ENCODE measurements at places on chromosomes 7 and 10.

GRCh38 chr7:133050200-133050995 lies 31.5 kb downstream of the CHCHD3 start:
- DNase-seq: no peak

DNA sequence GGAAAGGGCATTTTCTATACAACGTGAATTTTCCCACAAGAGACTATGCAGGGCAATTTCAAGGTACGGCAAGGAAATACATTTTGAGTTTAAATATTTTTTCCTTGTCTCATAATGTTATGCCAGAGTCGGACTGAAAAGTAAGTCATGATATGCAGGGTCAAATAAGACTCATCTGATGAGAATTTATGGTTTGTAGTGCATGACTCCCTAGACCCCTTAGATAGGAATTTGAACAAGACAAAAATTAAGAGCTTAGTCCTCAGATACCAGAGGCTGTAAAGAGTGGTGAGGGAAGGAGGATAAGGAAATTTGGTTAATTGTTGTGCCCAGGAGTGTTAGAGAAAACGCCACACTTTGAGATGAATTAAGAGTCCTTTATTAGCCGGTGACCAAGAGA lies 616.6 kb downstream of the XPNPEP1 start:
- DNase-seq: no peak

- no peak for DNase-seq
These were observed 85.2 kb downstream of the SORBS1 start for GRCh38 chr10:95475827-95476468.

- no peak for DNase-seq
These were observed 26.2 kb upstream of the FRMD4A start for GRCh38 chr10:14356921-14357320.

DNA sequence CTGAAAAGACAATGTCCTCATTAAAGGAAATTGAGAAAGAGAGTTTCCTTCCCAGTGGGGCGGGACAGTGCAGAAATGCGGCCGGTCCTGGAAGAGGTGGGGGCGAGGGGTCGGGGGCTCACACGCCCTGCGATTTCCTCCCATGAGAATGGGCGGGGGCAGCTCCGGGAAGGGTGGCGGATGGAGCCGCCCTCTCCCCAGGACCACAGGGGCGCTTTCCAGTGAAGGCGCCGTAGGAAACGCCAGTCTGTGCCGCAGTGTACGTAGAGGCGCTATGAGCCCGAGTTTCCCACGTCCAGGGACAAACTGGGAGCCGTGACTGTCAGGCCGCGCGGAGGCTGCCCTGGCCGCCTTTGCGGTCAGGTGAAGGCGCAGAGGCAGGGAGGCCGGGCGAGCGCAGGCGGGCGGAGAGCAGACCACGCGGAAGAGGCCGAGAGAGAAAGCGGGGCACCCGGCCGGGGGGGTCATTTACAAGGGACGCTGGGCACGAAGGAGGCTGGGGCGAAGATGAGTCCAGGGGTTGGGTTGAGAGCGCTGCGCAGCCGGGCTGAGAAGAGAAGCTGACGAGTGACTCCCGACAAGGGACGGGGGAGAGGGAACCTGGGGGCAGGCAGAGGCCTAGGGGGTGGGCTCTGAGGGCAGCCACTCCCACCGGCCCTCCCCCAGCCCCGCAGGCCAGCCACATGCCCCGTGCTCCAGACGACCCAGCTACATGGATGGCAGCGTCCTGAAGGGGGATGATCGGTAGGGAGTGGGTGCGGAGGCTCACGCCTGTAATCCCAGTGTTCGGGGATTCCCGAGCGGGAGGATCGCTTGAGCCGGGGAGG lies 45.0 kb downstream of the ALOX5 start:
- DNase-seq: no peak

DNA sequence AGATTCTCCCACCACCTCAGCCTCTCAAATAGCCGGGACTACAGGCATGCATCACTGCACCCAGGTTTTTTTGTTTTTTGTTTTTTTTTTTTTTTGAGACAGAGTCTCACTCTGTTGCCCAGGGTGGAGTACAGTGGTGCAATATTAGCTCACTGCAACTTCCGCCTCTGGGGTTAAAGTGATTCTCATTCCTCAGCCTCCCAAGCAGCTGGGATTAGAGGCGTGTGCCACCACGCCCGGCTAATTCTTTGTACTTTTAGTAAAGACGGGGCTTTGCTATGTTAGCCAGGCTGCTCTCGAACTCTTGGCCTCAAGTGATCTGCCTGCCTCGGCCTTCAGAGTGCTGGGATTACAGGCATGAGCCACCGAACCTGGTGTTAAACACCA lies 107.5 kb upstream of the KIF5B start:
- DNase-seq: no peak

- no peak for DNase-seq
These were observed 40.7 kb downstream of the AVL9 start for GRCh38 chr7:32536016-32536415.

GRCh38 chr7:44395067-44395466 lies 69.7 kb upstream of the CAMK2B start:
- no peak for DNase-seq

DNA sequence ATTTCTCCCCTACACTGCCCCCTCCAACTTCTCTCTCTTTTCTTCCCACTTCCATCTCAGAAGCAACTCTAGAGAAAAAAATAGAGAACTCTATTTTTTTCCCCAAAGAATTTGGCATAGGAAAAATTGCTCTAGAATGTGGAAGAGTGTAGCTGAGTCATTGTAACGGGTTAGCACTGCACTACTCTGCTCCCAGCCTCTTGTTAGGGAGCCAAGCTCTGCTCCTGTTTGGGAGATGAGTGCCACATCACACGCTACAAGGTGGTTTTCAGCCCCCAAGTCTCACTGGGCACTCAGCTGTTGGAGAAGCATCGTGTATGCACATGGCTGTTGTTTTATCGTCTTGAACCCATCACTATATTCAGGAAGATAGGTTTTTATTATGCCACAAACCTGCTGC lies 136.4 kb downstream of the BMPER start:
- DNase-seq: no peak

DNA sequence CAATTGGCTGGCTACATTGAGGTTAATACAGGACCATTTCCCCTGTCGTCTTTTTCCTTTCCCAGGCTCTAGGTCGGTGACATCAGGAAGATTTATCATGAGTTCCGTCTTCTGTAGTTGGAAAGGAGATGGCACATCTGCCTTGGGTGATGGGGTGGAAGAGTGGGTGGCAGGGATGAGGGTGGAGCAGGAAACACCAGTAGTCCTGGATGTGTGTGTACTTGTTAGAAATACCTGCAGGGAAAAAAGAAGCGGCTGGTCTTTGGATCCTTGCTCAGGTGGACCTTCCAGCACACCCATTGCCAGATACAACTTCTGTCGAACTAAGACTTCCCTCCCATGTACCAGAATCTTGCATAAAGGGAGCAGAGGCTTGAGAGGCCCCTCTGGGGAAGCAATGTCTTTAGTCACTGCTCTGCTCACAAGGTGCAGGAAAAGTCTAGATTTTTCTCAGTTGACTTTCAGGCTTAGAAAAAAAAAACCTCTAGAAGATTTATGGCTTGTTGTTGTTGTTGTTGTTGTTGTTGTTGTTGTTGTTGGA lies 516.8 kb upstream of the GALNT17 start:
- DNase-seq: no peak

DNA sequence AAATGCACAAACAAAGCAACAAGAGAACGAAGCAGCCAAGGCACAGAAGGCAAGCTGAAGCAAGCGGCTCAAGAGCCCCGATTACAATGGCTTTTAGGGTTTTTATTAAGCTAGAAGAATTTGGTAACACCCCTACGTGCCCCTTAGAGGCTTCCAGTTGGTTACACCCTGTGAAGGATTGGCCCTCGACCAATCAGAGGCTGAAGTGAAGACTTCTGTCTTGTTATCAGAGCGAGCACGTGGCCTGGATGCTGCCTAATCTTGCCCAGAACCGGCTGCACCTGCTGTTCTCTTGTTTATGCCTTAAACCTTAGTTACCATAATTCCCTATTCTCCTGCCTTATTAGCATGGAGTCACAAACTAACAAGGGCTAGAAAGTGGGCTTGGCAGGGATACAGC lies 21.4 kb downstream of the KCNK18 start:
- DNase-seq: no peak

- no peak for DNase-seq
These were observed 44.7 kb downstream of the TBXAS1 start for GRCh38 chr7:139873593-139874301.

DNA sequence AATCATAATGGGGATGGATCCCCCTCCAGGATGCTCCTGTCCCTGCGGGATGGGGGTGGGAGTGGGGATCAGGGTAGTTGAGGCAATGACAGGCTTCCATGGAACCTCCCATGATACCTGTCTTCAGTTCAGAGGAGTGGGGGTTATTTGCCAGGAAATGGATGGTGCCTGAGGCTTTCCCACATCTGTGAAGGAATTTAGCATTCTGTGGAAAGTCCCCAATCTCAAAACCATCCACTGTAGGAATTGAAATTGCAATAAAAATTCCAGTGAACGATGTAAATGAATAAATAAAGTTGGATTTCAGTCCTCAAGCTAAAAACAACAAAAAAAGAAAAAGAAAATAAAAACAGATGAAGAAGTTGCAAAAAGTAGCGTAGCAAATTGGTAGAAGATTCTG lies 81.9 kb downstream of the CHRM2 start:
- DNase-seq: no peak

DNA sequence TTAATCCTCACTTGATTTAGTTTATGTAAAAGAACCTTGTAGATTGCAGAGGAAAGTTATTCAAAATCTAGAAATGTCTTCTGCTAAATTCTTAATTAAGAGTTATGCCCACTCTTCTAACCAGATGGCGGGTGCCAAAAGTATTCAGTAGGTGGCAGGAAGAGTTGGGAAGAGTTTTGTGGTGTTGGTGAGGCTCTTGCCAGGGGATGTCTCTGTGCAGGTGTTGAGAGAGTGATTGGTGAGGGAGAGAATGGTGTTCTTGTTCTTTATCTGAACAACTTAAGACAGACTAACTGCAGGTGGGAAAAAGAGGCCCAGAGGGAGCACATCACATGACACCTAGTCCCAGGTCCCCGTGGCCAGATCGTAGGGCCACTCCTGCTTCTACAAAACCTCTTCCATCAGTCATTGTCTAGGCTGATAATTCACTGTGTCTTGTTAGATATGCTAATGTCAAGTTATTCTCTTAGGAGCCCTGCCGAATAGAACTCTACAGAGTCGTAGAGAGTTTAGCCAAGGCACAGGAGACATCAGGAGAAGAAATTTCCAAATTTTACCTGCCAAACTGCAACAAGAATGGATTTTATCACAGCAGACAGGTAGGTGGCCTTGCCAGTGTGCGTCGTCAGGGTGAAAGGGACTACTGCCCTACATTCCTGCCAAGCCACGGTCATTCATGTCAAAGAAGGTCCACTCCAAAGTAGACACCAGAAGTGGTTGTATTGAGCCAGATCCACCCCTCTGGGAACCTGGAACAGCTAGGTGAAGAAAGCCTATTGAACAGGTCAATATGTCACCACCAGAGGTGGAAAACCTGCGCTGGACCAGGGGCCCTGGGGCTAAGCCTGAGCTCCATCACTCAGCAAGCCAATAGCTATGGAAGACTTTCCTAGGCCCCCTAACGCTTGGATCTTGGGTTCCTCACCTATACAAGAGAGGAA lies 3.4 kb downstream of the IGFBP1 start:
- DNase-seq: no peak

- DNase-seq: no peak
These were observed 1092.4 kb downstream of the LRMDA start for GRCh38 chr10:76523791-76524351.

DNA sequence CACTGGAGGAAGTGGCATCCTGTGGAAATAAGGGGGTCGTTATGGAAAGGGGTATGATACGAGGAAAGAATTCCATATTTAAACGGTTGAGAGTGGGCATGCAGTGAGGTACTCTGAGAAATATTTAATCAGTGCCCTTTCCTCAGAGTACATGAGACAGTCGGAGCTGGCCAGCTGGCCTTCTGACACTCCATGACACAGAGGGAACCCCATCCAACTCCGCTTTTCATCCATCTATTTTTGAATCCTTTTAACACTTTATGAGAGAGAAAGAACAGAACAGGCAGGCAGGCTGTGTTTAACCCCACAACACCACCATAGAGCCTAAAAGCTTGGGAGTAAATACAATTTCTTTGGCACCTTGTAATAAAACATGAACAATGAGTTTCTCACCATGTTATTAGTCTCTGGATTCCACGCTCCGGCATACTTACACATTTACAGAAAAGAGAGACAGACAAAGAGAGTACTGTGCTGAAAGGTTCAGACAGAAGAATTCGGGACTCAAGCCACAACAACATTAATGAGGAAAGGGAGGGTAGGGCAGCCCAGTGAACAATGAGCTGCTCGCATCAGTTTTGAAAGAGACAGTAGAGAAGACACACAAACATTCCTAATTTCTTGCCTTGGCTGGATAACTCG lies 124.2 kb upstream of the PDLIM1 start:
- DNase-seq: no peak

GRCh38 chr7:89757910-89758309 lies 396.4 kb upstream of the STEAP1 start:
- DNase-seq: no peak

GRCh38 chr10:12841826-12842225 lies 159.7 kb downstream of the CCDC3 start:
- DNase-seq: no peak

GRCh38 chr7:25901658-25902057 lies 250.3 kb upstream of the NFE2L3 start:
- DNase-seq: no peak

DNA sequence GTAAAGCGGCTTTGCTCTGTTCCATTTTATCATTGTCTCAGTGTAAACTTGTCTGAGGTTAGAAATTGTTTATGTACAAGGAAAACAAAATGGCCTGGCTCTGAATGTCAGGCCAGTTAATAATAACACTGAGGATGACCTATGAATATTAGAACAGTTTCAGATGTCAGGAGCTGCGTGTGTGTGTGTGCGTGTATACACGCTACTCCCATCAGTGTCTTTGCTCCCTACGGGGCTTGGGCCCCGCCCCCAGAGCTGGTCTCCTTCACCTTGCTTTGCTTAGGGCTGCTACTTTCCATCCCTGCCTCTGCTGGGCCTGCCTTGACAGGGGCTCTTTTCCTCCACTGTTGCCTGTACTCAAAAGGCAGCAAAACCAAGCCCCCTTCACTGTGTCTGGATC lies 142.3 kb upstream of the BET1 start:
- no peak for DNase-seq

- DNase-seq: no peak
These were observed 28.5 kb upstream of the CSGALNACT2 start for GRCh38 chr10:43109671-43110249.

GRCh38 chr10:97937928-97938327 lies 88.3 kb downstream of the GOLGA7B start:
- no peak for DNase-seq

GRCh38 chr7:3207387-3207902 lies 93.6 kb upstream of the SDK1 start:
- no peak for DNase-seq

- DNase-seq: no peak
These were observed 117.7 kb downstream of the BAMBI start for GRCh38 chr10:28794986-28795385.

DNA sequence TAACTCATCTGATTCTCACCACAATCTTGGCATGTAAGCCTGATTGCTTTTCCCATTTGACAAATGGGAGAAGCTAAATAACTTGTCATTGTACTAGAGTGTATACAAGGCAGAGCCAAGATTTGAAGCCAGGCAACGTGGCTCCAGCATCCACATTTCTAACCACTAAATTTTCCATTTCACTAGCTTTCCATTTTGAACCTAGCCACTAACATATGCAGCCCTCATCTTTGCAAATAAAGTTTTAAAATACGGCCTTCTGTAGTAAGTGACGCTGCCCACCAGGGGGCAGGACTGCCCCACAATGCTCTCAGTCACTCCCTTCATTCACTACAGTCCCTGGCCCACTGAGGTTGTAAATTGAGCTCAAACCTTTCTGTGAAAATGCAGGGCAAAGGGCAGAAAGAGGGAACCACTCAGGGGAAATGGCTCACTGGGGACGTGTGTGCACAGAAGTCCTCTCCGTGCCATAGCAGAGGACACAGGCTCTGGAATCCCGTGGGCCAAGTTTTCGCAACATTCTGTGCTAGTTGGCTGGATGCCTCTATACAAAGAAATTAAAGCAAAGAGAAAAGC lies 315.7 kb downstream of the TNS3 start:
- no peak for DNase-seq
